ENCODE measurements at places on chromosomes 6 and 20. TPM values are rescaled to one million over a fixed set of nuclear protein-coding genes. Genes with fewer than 3 reads are reported as not detected.

Gene UCKL1
- total RNA-seq: 41.9 TPM

Gene VIP
- total RNA-seq: not detected

Gene CNR1
- total RNA-seq: not detected

GRCh38 chr6:150004101-150004782 lies 21.1 kb downstream of the RAET1L start:
- DNase-seq: peak; percentile 85

DNA sequence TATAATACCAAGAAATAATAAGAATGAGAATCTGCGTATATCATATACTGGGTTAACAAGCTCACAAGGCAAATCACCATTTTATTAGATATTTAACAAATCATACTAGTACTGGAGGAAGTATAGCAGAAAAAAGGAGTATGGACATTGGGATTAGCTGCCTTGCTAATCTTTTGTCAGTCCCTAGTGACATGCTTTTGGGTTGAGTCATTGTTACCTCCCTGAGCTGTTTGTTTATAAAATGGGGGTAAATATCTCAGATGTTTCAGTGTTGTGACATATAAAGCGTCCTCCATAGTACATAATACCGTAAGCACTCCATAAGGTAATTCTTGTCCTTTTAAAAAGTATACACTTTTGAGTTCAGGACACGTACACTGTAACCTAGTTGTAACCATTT lies 107.0 kb downstream of the ESR1 start:
- DNase-seq: no peak

DNA sequence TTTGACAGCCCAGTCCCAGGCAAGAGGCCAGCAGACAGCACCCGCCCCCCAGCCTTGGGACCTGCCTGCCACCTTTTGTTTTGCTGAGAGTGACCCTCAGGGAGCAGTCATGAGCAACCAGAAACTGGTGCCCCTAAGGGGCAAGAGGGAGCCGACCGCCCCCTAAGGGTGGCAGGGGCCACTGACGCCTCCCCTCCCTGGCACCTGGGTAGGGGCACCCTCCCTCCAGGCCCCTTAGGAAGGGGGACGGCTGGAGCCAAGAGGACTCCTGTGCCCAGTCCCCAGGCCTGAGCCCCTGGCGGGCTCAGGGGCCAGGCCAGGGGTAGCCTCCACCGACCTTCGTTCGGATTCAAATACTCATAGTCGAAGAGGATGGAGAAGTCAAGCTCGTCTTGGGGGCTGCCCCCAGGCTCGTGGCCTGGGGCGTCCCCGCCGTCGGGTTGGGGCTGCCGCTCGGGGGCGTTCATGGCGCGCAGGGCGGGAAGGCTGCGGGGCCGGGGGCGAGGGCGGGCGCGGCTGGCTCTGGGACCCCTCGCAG lies 417 bp downstream of the NFATC2 start:
- peak; percentile 77 for DNase-seq

DNA sequence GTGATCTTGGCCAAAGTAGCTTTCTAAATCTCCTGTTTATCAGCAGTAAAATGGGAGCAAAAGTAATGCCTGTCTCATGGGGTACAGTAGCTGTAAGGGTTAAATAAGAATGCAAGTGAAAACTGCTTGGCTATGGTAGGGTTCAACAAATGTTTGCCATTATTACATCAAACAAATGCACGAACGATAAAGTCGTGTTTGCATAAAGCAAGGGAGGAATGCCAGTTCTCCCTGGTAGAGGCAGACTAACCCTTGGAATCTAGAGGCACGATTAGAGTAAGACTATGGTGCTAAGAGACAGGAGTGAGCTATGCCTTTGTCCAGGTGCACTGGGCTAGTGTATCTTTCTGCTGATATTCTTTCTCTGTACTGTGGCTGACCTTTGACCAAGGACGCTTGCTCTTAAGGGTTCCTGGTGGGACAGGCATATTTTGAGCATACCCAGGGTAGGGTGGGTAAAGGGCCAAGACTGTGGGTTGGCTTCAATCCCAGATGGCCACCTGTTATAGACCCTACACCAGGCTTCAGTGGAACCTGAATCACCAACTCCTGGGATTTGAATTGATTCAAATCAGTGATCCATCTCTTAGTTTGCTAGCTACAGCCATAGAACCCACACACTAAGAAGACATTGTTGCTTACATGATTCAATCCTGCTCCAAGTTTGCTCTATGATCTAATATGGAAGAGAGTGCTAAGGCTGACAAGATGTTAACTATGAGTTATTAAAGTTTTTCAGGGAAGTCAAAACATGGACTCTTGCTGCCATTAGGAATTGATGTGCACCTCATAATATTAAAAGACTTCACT lies 139.9 kb downstream of the CCDC170 start:
- no peak for DNase-seq

DNA sequence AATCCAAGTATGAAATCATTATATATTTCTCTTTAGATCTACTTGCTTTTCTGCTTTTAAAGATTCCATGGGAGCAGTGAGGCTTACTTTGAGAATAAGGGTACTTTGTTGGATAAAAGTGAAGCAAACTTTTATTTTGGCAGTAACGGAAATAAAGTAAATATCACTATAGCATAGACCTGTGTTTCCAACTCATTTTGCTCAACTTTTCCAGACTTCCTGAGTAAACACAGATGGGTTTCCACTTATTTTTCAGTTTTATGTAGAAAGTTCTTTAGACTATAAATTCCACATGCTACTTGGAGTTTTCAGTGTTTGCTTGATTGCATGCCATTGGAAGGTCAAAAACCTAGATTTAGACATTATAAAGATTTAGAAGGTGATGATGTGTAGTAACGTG lies 6.2 kb downstream of the STX16 start:
- no peak for DNase-seq

GRCh38 chr6:143581835-143582480 lies 70.4 kb upstream of the FUCA2 start:
- DNase-seq: no peak

DNA sequence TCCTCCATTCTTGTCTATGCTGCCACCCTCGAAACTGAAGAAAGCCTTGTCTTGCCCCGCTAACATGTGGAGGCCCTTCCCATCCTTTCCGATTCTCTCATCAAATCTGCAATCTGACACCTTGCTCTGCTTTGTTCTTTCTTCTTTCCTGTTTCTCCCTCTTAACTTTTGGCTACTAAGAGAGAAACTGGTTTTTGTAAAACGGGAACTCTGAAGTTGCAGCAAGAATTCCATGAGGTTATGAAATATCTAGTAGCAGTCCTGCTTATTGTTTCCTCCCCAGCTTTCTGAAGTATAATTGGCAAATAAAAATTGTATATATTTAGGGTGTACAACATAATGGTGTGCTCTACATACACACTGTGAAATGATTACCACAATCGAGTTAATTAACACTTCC lies 80.2 kb downstream of the MAP7 start:
- DNase-seq: no peak

- no peak for DNase-seq
Measured at GRCh38 chr20:35502352-35502751, 27.1 kb downstream of the C20orf173 start.
